ENCODE measurements at places on chromosomes 7 and 10. TPM values are rescaled to one million over a fixed set of nuclear protein-coding genes. Genes with fewer than 3 reads are reported as not detected.

The CDHR1 gene
- total RNA-seq = not detected

The FAM25G gene
- total RNA-seq = not detected

The RAPGEF5 gene
- 1.8 TPM for total RNA-seq

The UNCX gene
- total RNA-seq = not detected

The GRID1 gene
- 0.16 TPM for total RNA-seq

The AS3MT gene
- total RNA-seq = 1.8 TPM

The CLCN1 gene
- 0.13 TPM for total RNA-seq

The SLIT1 gene
- under 0.01 TPM for total RNA-seq

The MMP21 gene
- total RNA-seq = not detected

The HABP2 gene
- total RNA-seq = not detected

The PTPN20 gene
- 0.08 TPM for total RNA-seq

The ZNHIT1 gene
- total RNA-seq = 154 TPM

The NSUN6 gene
- 4.5 TPM for total RNA-seq

The STYXL1 gene
- 57.9 TPM for total RNA-seq

The SMKR1 gene
- not detected for total RNA-seq

The PDK4 gene
- 1.2 TPM for total RNA-seq

Measured in epithelial cell of alveolus of lung (primary cell).